Stimulated activated CD8-positive, alpha-beta memory T cell treated with anti-CD3 and anti-CD28 coated beads, Interleukin-15, amount 100 ng/mL, for 48 hours (primary cell): ENCODE measurements at places on chromosomes 16 and 17.

DNA sequence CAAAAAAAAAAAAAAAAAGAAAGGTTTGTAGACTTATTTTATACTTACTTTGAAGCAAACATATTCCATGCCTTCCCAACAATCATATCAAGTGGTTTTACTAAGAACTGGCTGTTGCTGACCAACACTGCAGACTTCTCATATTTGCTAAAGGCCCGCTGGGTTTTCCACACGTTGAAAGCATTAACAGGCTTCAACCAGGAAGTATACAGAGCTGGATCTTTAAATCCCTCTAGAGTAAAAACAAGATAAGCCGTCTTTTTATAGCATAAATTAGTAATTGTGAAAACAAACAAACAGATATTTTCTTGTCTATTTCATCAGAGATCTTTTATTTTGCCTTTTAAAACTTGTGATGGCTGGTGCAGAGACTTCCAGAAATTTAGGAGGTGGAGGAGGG is 29.1 kb downstream of the TUBD1 start:
- no peak for DNase-seq

- DNase-seq: no peak
Measured at GRCh38 chr17:78777881-78778280, 4.2 kb downstream of the CYTH1 start.

DNA sequence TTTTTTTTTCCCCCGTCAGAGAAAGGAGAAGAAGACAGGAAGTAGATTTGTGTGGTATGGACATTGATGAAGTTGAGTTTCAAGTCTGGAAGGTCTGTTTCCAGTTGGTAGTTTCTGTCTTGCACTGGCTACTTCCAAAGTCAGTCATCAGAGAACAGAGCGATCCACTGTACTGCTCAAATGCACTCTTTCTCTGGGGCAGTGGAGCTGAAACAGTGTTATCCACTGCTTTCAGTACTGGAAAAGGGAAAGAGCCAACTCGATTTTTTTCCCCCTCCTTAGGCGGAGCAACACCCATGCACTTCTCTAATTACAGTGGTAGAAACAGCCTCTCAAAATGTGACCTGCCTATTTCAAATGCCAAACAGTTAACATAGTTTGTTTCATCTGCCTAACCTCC is 7.4 kb downstream of the PRKCA start:
- no peak for DNase-seq

GRCh38 chr17:12406623-12407215 is 259.0 kb upstream of the MYOCD start:
- no peak for DNase-seq

DNA sequence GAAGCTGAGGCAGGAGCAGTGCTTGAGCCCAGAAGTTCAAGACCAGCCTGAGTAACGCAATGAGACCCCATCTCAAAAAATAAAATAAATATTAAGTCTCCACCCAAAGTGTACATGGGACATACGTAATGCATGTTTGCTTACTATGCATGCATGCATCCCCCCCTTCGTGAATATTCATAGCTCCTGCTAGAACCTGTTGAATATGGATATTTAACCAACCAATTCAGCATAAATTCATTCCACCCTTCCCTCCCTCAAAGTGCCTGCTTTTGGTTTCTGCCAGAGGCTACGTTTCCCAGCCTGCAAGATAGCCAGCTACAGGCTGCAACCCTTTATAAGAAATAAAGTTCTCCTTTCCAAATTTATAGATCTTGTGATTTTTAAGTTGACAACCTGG is 12.9 kb upstream of the PSMD7 start:
- no peak for DNase-seq
